Heart right ventricle (tissue), 16 donors: ENCODE measurements at places on chromosomes 12 and 14. TPM values are rescaled to one million over a fixed set of nuclear protein-coding genes. Genes with fewer than 3 reads are reported as not detected.

CLEC4C gene
- polyA plus RNA-seq, result not detected

TEP1 gene
- 5.6 TPM for polyA plus RNA-seq

ADGRD1 gene
- 35.0 TPM for polyA plus RNA-seq

RHOJ gene
- polyA plus RNA-seq, result 19.8 TPM

SDR9C7 gene
- 0.29 TPM for polyA plus RNA-seq

KRT78 gene
- polyA plus RNA-seq, result not detected

RNASE3 gene
- 0.06 TPM for polyA plus RNA-seq

PLEKHG7 gene
- polyA plus RNA-seq, result 0.04 TPM

SMCO2 gene
- not detected for polyA plus RNA-seq

KRT74 gene
- polyA plus RNA-seq, result not detected

SLC38A6 gene
- 2.6 TPM for polyA plus RNA-seq

RNASE1 gene
- polyA plus RNA-seq, result 342 TPM

KLRF1 gene
- polyA plus RNA-seq, result 0.19 TPM

CCDC175 gene
- polyA plus RNA-seq, result not detected

PRB2 gene
- not detected for polyA plus RNA-seq

RPL10L gene
- polyA plus RNA-seq, result not detected

ASB2 gene
- polyA plus RNA-seq, result 374 TPM

KRT73 gene
- polyA plus RNA-seq, result not detected

KRT72 gene
- not detected for polyA plus RNA-seq

TRIP11 gene
- 8.1 TPM for polyA plus RNA-seq

STK38L gene
- 23.5 TPM for polyA plus RNA-seq

KCNA5 gene
- 1.4 TPM for polyA plus RNA-seq

NTN4 gene
- polyA plus RNA-seq, result 17.9 TPM

ADAMTS20 gene
- not detected for polyA plus RNA-seq

ARMH4 gene
- 1.8 TPM for polyA plus RNA-seq

TSFM gene
- polyA plus RNA-seq, result 58.0 TPM

CD163 gene
- 77.0 TPM for polyA plus RNA-seq

LAG3 gene
- polyA plus RNA-seq, result 0.13 TPM

IL23A gene
- 0.20 TPM for polyA plus RNA-seq

ACVR1B gene
- polyA plus RNA-seq, result 8.0 TPM

NRXN3 gene
- 0.23 TPM for polyA plus RNA-seq

FBXO34 gene
- 8.9 TPM for polyA plus RNA-seq

MEG3 gene
- 7.7 TPM for polyA plus RNA-seq

FAM90A1 gene
- polyA plus RNA-seq, result 0.03 TPM

GSKIP gene
- polyA plus RNA-seq, result 3.4 TPM

TOMM20L gene
- not detected for polyA plus RNA-seq
